ENCODE measurements at places on chromosomes 5 and 9. TPM values are rescaled to one million over a fixed set of nuclear protein-coding genes. Genes with fewer than 3 reads are reported as not detected.

GRCh38 chr5:125486634-125487033 is 740.2 kb upstream of the ZNF608 start:
- peak; percentile 68 for DNase-seq

- no peak for DNase-seq
These were observed 3.0 kb upstream of the PHYKPL start for GRCh38 chr5:178235588-178235974.

The EPB41L4A gene
- 0.54 TPM for total RNA-seq

The ROPN1L gene
- total RNA-seq = not detected

The PKN3 gene
- total RNA-seq = 3.6 TPM
